ENCODE measurements at places on chromosomes 13 and 19.
A peak's percentile ranks its signal among the peaks of the same experiment; 100 is the strongest.

DNA sequence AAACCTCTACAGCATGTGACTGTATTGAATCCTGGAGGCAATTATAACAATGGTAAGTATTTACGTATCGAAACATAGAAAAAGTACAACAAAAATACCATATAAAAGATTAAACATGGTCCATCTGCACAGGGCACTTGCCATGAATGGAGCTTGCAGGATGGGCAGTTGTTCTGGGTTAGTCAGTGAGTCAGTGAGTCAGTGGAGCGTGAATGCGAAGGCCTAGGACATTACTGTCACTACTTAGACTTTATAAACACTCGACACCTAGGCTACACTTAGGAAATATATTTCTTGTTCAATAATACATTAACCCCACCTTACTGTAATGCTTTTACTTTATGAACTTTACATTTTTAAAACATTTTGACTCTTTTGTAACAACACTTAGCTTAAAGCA, 35.6 kb upstream of the TMTC4 start:
- DNase-seq: no peak

DNA sequence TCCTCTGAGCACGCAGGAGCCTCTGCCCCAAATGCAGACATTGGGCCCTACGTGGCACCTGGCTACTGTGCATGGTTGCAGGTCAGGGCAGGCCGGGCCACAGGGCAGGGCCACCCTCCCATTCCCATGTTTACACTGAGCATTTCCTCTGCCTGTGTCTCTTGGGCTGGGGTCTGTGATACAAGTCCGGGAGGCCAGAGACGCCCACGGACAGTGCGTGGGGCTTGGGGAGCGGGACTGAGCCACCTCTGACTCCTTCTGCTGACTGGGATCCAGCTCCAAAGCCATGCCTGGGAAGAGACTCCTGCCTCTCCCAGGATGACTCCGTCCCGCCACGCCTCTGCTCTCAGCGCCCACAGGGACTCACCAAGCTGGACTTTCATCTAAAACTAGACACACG, 18.8 kb downstream of the GAS6 start:
- DNase-seq: no peak

DNA sequence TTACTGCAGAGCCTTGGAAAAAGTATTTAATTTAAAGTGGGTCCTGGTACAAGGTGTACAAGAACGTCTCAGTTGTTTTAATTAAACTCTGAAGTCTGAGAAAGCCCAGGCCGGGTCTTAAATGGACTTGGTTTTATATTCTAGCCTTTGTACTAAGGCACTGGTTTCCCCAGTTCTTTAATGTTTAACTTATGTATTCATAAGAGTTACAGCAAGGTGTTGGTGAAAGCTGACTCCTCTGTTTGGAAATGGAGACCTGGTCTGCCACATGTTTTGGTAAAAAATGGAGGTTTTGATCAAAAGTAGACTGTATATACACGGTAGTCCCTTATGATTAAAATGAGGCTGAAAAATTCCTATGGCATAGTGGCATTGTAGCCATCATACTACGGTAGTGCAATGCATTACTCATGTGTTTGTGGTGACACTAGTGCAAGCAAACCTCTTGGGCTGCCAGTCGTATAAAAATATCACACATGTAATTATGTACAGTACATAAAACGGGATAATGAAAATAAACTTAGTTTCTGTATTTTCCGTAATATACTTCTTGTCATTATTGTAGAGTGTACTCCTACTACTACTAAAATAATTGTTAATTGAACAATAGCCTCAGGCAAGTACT, 883.4 kb upstream of the SPRY2 start:
- no peak for DNase-seq

DNA sequence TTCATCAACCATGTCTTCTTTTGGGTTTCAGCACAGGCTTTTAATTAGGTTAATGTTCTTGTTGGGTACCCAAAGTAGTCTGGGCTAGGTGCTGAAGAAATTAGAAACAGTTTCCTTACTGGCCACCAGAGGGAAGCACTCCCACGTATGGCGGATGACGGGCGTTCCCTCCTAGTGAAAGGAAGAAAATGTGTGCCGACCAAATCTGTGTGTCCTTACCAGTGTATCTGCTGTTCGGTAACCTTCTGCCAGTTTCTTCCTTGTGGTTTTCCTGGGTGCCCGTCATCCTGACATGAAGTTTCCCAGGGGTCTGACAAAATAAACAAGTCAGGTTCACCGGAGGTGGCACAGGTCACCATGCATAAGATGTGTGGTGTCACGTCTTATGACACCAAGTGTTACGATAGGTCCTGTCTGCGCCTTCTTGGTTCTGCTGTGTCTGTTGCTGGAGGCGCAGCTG, 6.0 kb upstream of the WDR88 start:
- peak; percentile 42 for DNase-seq

DNA sequence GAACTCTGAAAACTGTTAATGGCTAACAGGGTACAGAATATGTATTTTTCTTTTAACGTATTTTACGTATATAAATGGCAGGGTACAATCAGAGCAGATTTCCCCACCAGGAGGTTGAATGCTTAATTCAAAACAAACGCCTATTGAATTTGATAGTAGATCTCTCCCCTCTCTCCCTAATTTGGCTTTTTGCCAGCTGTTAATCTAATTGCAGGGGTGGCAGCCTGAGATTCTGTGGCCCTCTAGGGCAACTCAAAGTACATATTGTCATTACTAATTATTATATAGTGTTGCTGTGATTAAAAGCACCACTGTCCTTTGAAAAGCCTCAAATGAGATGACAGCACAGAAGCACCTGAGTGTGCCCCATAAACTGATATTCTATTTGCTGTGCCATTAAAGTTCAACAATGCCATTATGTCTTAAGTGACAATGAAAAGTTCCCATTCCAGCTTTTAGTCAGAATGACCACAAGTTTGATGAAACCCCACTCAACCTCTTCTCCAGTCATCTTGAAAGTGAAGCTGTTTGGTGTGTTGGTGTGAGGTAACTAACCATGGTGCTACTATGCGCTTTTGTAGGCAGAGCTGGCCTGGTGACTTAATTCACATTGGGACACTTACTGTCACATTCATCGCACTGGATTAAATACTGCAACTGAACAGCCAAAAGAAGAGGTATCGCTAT, 351.4 kb downstream of the KCNRG start:
- DNase-seq: no peak

- no peak for DNase-seq
Observed at GRCh38 chr19:54432144-54432738, 16.8 kb upstream of the LENG8 start.

GRCh38 chr13:74280795-74281490, 146.7 kb upstream of the KLF12 start:
- DNase-seq: no peak

- peak; percentile 10 for DNase-seq
Observed at GRCh38 chr13:20869540-20869939, 33.0 kb downstream of the XPO4 start.

DNA sequence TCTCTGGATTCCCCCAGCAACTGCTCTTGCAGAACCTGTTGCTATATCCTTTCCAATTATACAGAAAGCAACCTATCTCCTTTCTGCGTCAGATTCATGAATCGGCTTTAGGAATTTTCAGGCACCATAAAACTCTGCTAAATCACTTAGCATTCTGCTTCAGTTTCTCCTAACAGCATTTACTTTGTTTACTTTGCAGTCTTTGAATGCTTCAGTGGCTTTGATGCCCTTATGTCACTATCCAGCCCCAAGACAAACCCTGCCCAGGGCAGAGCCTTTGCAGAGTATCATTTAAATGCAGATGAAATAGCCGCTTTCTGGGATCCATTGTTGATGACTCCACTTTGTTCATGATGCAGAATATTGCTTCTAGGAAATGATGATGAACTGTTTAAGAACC, 43.1 kb downstream of the SLITRK1 start:
- DNase-seq: no peak

GRCh38 chr19:45115809-45116615, 23.0 kb downstream of the PPP1R37 start:
- DNase-seq: peak; percentile 99

DNA sequence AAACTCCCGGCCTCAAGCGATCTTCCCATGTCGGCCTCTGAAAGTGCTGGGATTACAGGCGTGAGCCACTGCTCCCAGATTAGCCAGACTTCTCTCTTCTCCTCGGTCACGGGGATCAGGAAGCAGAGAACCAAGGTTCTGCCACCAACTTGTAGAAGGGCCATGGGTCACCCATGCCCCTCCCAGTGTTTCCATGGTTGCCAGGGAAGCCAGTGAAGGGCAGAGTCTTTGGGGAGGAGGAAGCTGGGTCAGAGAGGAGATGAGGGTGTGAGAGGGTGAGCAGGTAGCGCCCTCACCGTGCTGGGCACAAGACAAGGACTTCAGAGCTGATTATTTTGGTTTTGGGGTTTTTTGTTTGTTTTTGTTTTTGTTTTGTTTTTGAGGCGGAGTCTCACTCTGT, 77.1 kb downstream of the GNG7 start:
- DNase-seq: no peak

GRCh38 chr19:40245506-40246128, 19.1 kb upstream of the CCNP start:
- no peak for DNase-seq

GRCh38 chr13:104487006-104487405, 1420.8 kb upstream of the SLC10A2 start:
- DNase-seq: no peak

DNA sequence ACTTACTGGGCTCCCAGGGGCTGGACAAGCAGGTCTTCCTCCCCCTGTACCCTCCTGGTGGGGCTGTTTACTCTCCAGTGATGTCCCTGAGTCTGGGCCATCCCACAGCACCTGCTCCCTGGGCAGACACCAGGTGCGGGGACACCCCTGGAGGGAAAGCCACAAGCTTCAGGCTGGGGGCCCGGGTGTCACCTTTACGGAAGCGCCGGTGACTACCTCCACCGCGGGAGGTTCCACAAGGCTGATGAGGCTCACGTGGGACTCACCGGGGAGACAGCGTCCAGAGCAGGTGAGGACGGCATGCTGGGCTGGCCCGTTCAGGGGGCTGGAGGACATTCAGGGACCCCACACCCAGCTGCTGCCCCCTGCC, 24.9 kb downstream of the NFILZ start:
- DNase-seq: no peak

GRCh38 chr19:7373862-7374261, 25.1 kb downstream of the ARHGEF18 start:
- no peak for DNase-seq

GRCh38 chr13:42706286-42706685, 75.1 kb upstream of the FAM216B start:
- no peak for DNase-seq

DNA sequence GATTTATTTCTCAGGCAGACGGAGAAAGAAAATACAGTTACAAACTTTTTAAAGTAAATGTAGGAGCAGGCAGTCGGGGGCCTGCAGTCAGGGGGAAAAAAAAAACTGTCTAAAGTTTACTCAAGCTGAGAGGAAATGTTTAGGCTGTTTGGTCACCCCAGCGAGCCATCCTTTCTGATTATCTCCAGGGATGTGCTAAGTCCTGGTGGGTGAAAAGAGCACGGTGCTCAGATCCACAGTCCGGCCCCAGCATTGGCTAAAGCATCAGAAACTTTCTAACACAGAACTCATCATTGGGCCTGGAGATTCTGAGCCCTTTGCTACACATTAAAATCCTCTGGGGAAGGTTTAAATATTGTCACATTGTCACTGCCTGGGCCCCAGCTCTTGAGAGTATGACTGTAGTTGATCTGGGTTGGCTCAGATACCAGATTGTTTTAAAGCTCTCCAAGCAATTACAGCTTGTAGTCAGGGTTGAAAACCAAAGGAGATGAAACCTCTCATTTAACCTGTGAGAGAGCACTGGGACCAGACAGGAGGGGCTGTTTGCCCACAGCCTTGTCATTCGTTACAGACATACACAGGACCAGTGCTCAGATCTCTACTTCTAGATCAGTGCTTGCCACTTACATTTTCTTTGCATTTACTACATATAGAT, 131.1 kb upstream of the HTR2A start:
- DNase-seq: no peak

DNA sequence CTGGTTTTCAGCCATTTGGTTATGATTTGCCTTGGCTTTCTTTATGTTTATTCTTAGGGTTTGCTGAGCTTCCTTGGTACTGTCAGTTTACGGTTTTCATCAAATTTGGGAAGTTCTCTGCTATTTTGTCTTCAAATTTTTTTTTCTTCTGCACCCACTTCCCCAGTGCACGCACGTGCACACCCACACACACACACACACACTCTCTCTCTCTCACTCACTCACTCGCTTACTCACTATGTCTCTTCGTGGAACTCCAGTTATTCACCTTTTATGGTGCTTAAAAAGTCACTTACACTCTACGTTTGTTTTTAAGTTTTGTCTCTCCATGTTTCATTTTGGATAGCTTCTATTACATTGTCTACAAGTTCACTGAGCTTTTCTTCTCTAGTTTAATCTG, 7.1 kb downstream of the AKAP11 start:
- no peak for DNase-seq

- peak; percentile 65 for DNase-seq
Observed at GRCh38 chr13:34246511-34246910, 428.6 kb downstream of the RFC3 start.

DNA sequence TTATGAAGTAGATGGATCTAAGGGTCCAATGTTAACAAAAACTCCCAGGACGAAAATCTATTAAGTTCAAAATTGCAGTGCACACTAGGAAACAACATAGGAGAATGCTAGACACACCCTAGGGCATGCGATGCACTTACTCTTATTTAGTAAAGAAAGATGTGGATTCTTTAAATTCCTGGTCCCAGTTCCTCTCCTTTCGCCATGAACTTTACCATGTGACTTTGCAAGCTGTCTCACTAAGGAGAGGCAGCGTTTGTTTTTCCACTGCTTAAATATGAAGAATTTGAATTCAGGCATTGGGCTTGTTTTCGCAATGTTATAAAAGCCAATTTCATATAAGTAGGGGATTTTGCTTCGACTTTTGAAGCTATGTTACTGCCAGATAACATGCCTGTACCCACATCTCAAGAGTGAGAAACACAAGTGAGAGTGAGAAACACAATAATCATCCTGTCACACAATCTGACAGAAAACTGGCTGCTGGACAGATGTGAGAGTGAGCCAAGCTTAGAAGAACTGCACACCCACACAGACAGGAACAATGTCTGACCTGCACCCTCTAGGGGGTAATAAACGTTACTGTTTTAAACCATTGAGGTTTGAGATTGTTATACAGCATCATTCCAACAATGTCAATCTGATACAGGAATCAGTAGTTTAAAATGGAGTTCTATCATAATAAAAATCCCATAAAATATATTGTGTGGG, 1308.4 kb downstream of the SLITRK5 start:
- no peak for DNase-seq

- DNase-seq: peak; percentile 13
Observed at GRCh38 chr13:70568571-70568970, 460.3 kb upstream of the KLHL1 start.

DNA sequence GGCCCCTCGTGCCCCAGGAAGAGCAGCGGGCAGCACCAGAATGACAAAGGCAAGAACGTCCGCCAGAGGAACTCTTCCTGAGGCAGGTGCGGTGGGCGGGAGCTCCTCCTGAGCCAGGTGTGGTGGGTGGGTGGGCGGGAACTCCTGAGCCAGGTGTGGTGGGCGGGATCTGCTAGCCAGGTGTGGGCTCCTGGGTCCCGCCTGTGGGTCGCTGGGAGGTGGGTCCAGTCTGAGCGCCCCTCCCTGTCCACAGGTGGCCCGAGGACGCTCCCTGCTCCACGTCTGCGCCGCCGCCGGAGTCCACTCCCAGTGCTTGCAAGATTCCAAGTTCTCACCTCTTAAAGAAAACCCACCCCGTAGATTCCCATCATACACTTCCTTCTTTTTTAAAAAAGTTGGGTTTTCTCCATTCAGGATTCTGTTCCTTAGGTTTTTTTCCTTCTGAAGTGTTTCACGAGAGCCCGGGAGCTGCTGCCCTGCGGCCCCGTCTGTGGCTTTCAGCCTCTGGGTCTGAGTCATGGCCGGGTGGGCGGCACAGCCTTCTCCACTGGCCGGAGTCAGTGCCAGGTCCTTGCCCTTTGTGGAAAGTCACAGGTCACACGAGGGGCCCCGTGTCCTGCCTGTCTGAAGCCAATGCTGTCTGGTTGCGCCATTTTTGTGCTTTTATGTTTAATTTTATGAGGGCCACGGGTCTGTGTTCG, 7.0 kb upstream of the HCN2 start:
- peak; percentile 54 for DNase-seq
